Substantia nigra (tissue), 51 donors: ENCODE measurements at places on chromosomes 13 and 19.

- DNase-seq, result no peak
Measured at GRCh38 chr13:51556740-51557139, 27.5 kb upstream of the WDFY2 start.

DNA sequence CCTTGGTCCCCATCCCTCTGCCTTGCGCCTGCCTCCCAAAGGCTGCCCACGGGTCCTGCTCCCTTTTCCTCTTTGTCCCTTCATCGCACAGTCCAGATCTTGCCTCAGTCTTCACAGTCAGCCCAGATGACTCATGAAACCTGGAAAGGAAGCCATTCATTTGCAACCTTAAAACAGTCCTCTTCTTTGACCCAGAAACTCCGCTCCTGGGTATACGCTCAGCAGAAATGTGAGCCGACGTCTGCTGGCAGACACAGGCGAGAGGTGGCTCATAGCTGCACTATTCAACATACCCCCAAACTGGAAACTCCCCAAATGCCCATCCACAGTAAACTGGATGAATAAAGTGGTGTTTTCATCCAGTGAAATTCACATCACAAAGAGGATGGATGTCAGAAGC lies 13.6 kb upstream of the PEPD start:
- DNase-seq, result no peak

DNA sequence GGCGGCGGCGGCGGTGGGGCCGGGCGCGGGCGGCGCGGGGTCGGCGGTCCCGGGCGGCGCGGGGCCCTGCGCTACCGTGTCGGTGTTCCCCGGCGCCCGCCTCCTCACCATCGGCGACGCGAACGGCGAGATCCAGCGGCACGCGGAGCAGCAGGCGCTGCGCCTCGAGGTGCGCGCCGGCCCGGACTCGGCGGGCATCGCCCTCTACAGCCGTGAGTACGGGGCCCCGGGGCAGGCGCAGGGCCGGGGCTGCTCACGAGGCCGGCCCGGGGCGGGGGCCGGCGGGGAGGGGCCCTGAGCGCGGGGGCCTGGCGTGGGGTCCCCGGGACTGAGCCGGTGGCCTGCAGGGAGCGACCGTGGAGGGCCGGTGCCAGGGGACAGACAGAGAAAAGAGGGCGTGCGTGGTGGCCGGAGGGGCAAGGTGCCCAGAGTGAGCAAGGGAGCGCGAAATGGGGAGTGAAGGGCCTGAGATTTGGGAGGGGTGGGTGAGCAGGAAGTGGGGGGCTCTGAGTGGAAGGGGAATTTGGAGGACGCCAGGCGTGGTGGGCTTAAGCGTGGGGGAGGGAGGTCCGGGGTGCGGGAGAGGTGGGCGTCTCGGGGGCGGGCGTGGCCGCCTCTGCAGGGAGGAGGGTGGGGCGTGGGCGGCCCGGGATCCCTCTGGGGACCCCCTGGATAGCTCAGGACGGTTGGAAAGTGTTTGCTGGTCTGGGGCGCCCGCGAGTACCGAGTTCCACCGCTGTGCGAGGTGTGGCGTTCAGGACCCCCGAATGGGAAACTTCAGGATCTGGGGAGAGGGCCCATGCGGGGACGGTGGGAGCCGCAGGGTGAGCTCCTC lies 575 bp downstream of the CARM1 start:
- DNase-seq, result no peak

- peak; percentile 1 for DNase-seq
Measured at GRCh38 chr13:34243403-34243802, 425.5 kb downstream of the RFC3 start.
